SK-MEL-5 (cell line): ENCODE measurements at places on chromosomes 4 and X. TPM values are rescaled to one million over a fixed set of nuclear protein-coding genes. Genes with fewer than 3 reads are reported as not detected.

DNA sequence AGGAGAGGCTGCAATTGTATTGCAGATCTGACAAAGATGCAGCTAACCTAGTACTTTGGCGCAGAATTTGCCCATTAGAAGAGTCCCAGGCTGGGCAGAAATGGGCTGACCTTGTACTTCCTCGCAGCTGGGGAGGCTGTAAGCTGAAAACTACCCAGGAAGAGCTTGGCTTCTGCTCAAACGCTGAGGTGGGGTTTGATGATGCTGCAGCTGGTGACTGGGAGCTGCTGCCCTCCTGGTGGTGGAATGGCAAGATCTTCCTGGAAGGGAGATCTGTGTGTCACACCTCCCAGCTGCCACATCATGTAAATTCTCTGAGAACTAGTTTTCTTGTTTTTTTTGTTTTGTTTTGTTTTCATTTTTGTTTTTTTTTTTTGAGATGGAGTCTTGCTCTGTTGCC lies 17.4 kb downstream of the CCNG2 start:
- DNase-seq = no peak

GRCh38 chr4:73869130-73870055 lies at the start of gene CXCL1:
CXCL1 (plus strand) TSS chr4:73869393; CDS start chr4:73869471, 78 bp downstream.
- DNase-seq = peak; percentile 75

SPANXC gene
- total RNA-seq = not detected in 2 replicates

QDPR gene
- 37.9 and 55.5 TPM in 2 replicates for total RNA-seq
